Esophagus muscularis mucosa (tissue), 4 donors: ENCODE measurements at places on chromosomes 2 and 18. TPM values are rescaled to one million over a fixed set of nuclear protein-coding genes. Genes with fewer than 3 reads are reported as not detected.

DNA sequence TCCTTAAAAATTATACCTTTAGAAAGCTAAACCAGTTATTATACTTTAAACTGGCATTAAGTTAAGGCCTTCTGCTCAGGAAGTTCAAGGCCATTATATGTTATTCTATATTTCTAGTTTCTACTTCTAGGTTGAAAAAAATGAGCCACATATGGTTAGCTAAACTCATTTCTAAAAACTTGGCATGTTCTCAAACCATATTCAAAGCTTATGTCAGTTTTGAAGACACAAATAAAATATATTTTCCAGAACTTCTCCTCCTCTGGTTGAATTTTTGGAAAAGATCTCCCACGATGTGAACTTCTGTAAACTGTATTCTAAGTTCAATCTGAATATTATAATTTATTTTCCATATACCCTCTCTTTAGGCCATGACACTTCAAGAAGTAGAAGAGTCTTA lies 103.5 kb downstream of the NYAP2 start:
- no peak for DNase-seq

DNA sequence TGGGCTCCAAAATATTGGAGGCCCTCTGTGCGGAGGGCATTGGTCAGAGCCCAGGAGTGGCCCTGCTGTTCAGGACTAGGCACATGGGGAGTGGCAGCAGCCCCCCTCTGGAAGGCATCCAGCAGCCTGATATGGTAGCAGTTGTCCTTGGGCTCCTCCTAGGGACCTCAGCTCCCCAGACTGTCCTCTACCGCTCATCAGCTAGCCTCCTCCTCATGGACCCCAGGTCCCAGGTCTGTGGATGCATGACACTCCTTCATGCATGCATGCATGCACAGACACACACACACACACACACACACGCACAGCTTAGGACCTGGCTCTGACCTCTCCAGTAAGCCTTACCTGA lies 15.4 kb upstream of the ATP6V1B1 start:
- no peak for DNase-seq

DNA sequence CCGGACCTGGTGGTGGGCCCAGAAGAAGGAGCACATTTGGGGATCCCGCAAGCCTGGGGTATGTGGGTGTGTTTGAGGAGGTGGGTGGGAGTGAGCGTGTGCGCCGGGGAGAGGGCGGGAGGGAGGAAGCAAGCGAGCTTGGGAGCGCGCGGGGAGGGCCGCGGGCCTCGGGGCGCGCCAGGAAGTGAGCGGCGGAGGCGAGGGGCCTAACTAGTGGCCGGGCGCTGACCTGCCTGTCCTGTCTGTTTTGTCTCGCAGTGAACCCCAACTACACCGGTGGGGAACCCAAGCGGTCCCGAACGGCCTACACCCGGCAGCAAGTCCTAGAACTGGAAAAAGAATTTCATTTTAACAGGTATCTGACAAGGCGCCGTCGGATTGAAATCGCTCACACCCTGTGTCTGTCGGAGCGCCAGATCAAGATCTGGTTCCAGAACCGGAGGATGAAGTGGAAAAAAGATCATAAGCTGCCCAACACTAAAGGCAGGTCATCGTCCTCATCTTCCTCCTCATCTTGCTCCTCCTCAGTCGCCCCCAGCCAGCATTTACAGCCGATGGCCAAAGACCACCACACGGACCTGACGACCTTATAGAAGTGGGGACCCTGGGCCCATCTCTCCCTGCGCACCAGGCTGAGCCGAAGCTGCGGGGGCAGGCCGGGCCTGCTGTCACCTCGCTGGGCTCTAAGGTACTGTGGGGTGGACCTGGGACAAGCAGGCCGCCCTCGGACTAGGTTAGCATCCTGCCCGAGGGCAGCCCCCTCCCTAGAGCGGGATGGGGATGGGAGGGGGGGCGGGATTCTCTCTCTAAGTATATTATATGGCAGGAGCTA lies 1.2 kb downstream of the HOXD4 start:
- no peak for DNase-seq

Gene ANKRD62
- not detected for total RNA-seq

Gene ASPRV1
- 1.7 TPM for total RNA-seq

Gene TYMS
- 3.8 TPM for total RNA-seq

Gene SLC11A1
- 5.6 TPM for total RNA-seq

- DNase-seq, result no peak
Measured at GRCh38 chr2:171316220-171316619, 117.6 kb downstream of the METTL8 start.

DNA sequence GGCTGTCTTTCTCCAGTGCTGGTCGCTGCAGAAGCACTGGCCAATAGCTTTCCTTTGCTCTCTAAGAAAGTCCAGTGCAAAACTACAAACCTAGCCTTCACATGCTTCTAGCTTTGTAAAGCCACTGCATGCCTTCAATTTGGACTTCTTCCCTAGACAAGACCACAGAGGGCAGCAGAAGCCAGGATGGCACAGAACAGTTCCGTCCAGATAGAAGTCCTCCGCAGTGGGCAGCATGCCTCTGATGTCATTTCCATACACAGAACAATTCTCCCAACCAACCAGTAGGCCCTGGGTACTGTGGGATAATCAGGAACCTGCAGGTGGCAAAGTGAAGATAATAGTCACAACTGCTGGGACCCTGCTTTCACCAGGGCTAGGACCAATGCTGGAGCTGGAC lies 3.3 kb downstream of the ST6GAL2 start:
- DNase-seq, result no peak

Gene GALNT13
- 0.42 TPM for total RNA-seq

GRCh38 chr2:105809097-105809473 lies 64.4 kb downstream of the NCK2 start:
- DNase-seq, result peak; percentile 66

Gene KYNU
- 9.4 TPM for total RNA-seq

GRCh38 chr2:46230677-46231425 lies 66.4 kb upstream of the EPAS1 start:
- no peak for DNase-seq

DNA sequence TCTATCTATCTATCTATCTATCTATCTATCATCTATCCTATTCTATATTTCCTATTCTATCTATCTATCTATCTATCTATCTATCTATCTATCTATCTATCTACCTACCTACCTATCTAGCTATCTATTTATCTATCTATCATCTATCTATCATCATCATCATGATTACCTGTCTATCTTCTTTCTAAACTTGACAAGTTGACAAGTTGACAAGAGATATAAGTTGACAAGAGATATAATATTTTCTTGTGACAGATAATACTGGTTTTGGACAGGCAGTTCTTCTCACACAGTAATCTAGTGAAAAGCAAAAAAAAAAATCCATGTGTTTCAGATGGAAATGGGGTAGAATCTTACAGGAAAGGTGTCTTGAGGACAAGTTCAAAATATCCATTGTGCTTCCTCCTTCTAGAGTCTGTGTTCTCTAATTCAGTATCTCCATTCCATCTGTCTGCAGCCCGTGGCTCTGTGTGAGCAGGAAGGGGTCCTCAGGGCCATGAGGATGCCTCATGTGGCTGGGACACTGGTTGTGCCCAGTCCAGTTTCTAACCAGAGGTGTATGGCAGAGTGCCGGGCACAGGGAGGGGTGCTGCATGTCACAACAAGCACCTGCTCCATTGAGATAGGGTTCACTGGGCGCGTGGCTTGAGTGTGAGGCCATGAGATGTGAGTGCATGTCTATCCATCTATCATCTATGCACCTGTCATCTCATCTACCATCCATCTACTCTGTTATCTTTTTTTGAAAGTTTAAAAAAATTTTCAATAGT lies 212.4 kb upstream of the PXDN start:
- no peak for DNase-seq

DNA sequence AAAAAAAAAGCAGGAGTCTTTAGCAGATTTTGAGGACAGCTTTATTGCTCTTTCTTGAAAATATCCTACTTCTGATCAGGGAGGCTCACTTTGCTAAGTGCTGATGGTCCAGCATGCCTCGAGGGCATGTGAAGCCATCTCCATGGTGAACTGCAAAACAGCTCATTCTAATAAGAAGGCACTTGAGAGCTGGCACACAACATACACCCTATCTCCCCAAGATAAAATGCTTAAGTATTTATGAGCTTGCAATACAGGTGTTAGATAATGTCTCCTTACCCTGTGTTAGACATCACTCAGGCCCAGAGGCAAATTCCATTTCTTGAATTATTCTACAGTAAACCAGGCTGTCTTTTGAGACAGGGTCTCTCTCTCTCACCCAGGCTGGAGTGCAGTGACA lies 2.7 kb downstream of the ENOSF1 start:
- DNase-seq, result no peak

- no peak for DNase-seq
Measured at GRCh38 chr18:55136864-55137263, 177.6 kb upstream of the CCDC68 start.

- DNase-seq, result no peak
Measured at GRCh38 chr2:72166279-72166678, 18.6 kb upstream of the CYP26B1 start.

GRCh38 chr2:138536740-138537139 lies 35.2 kb downstream of the SPOPL start:
- DNase-seq, result no peak

Gene SOS1
- 36.6 TPM for total RNA-seq

GRCh38 chr2:43292851-43293743 lies 66.7 kb upstream of the ZFP36L2 start:
- no peak for DNase-seq

Gene C2orf15
- not detected for total RNA-seq

- DNase-seq, result no peak
Measured at GRCh38 chr2:127853671-127854070, 4.3 kb downstream of the POLR2D start.

DNA sequence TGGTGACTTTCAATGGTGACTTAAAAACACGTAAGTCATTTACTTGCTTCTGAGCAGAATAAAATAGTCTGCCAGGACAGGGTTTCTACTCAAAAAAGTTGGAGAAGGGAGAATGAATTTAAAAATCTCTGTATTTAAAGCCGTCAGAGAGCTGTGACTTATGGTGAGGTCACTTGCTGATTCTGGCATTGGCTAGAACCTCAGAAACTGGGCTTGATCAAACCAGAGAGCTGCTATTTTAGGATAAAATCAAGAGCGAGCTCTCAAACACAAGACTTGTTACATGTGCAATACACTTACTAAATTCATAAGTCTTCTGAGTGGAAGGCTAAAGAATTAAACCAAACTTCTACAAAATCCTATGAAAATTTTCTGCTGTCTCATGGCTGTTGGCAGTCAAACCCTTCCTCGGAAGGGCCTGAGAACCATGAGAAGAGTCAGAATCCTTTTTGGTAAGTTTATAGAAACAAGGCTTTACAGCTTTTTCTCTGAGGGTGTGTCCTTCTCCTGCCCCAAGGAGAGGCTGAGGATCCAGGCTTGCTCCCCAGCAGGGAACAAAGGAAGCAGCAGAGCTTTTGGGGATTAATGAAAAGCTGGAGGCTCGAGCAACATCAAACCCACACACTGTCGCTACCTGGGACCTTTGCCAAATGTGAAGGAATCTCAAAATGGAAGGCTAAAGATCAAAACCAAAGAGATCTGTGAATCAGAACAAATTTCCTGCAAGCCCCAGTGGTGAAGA lies 816.4 kb downstream of the SOCS6 start:
- no peak for DNase-seq

DNA sequence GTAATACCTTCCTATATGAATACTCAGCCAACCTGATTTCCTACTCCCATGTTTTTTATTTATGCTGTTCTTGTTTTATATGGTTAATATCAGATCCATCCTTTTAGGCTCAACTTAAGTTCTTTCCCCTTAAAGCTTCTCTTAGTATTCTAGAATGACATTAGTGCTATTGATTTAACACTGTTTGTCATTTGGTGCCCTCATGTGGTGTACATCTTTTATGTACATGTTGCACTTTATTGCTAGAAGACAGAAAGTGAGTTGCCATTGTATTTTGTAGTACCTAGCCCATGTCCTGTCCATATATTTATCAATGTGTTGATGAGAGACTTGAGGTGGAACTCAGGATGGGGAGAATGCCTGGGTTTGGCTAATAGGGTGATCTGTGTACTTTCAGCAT lies 2.5 kb downstream of the HTRA2 start:
- no peak for DNase-seq

DNA sequence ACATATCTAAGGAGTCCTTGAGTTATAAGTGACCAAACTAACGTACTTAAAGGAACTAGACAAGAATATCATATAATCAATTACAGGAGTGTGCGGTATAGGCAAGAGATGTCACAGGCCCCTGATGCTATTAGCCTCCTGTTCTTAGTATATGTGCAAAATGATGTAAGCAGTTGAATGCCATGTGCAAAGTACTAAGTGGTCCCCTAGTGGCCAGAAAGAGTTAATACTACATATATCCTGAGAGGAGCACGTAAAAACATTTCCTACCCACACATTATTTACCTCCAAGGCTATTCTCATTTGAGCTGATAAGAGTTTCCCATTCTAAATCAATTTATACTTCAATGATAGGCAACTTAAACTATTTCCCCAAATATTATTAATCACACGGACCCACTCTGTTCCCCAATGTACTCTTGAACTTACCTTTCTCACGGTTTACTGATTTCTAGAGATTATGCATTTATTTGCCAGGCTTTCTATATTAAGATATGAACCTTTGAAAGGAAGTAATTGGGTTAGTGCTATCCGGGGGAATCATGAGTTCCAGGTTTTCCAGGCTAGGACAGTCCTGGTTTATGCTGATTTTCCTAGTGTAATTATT lies 158.0 kb upstream of the KLHL14 start:
- no peak for DNase-seq

Gene ZSWIM2
- total RNA-seq, result not detected

Gene CAVIN2
- total RNA-seq, result 102 TPM

DNA sequence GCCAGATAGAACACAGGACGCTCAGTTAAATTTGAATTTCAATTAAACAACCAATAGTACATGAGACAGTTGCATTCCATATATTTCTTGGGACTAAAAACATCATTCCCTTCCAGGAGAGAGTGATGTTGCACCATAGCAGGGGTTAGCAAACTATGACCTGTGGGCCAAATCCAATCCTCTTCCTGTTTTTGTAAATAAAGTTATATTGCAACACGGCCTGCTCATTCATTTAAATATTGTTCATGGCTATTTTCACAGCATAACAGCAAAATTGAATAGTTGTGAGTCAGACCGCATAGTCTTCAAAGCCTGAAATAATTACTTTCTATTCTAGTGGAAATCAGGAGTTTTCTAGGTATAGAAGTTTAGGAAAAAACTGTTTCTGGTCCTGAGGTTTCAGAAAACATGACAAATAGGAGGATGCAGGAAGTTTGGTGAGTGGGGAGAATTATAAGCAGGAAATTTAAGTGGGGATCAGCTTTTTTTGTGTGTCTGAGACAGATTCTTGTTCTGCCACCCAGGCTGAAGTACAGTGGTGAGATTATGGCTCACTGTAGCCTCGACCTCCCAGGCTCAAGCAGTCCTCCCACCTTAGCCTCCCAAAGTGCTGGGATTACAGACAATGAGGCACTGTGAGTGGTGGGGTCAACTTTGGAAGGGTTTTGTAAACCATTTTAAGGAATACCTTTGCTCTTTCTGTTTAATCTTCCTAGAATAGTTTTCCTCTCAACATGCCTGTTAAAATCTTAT lies 131.5 kb downstream of the SOCS6 start:
- DNase-seq, result no peak

- no peak for DNase-seq
Measured at GRCh38 chr18:3319399-3319798, 57.5 kb downstream of the MYL12B start.

GRCh38 chr2:69036926-69037325 lies 23.9 kb downstream of the ANTXR1 start:
- DNase-seq, result peak; percentile 66

- DNase-seq, result no peak
Measured at GRCh38 chr2:182543741-182544525, 117.1 kb upstream of the PDE1A start.

Gene CDCA7
- total RNA-seq, result 1.7 TPM
